ENCODE measurements at places on chromosomes 6 and 20. TPM values are rescaled to one million over a fixed set of nuclear protein-coding genes. Genes with fewer than 3 reads are reported as not detected.

The TMEM200A gene
- total RNA-seq: 16.5 TPM

The OR2J3 gene
- not detected for total RNA-seq

The CCDC170 gene
- 0.74 TPM for total RNA-seq

The SSTR4 gene
- total RNA-seq: not detected

The GRM4 gene
- 3.7 TPM for total RNA-seq

The EYA2 gene
- total RNA-seq: 1.5 TPM

The PRDM1 gene
- 1.7 TPM for total RNA-seq

The FOXC1 gene
- 6.9 TPM for total RNA-seq

The AVP gene
- total RNA-seq: not detected

The C2 gene
- 1.7 TPM for total RNA-seq

The IL17A gene
- not detected for total RNA-seq

The ZSCAN31 gene
- 9.6 TPM for total RNA-seq

The CEP85L gene
- total RNA-seq: 24.3 TPM

The CLDN20 gene
- total RNA-seq: not detected

The ENPP5 gene
- 4.7 TPM for total RNA-seq

The THBD gene
- total RNA-seq: 1.7 TPM

All from temporal lobe (tissue), 4 donors.